IPS-NIHi11 (cell line): ENCODE measurements at places on chromosomes 4 and X.
A peak's percentile ranks its signal among the peaks of the same experiment; 100 is the strongest.

- no peak for DNase-seq
These were observed 10.6 kb downstream of the LDB2 start for GRCh38 chr4:16887887-16888286.

- no peak for DNase-seq
These were observed 113.9 kb downstream of the NYX start for GRCh38 chrX:41561045-41561444.

GRCh38 chr4:153514001-153514526 is 47.9 kb downstream of the TMEM131L start:
- DNase-seq, result no peak

GRCh38 chr4:53734584-53735353 is 143.5 kb upstream of the LNX1 start:
- no peak for DNase-seq

DNA sequence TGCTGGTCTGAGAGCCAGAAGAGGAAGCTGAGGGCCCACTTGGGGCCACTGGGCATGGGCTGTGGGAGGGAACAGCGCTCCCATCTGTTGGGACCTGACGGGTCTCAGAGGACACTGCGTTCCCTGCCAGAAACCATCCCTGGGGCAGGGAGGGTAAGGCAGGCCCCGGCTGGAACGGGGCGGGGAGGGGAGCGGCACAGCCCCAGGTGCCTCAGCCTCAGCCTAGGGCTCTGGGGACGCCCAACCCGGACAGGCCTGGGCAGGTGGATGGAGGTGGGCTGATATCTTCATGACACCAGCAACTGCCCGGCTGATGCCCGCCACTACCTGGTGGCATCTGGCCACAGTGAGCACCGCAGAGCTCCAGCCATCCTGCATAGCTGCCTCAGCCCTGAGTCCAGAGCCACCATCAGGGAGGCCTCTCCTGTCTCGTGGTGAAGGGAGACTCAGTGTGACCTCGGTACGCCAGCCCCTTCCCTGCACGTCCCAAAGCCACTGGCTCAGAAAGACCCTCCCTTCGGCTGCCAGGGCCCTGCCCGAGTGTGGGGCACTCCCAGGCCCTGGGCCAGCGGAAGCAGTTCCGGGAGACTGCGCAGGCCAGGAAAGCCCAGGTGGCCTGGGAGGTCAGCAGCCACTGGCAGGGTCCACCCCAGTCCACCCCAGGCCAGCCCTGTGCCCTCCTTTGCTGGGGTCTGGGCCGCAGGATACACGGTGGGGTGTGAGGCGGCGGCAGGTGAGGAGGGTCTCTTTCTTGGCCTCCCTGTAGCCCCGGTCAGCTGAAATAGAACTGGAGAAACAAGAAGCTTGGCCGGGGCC is 34.6 kb upstream of the FGFR3 start:
- DNase-seq, result no peak

DNA sequence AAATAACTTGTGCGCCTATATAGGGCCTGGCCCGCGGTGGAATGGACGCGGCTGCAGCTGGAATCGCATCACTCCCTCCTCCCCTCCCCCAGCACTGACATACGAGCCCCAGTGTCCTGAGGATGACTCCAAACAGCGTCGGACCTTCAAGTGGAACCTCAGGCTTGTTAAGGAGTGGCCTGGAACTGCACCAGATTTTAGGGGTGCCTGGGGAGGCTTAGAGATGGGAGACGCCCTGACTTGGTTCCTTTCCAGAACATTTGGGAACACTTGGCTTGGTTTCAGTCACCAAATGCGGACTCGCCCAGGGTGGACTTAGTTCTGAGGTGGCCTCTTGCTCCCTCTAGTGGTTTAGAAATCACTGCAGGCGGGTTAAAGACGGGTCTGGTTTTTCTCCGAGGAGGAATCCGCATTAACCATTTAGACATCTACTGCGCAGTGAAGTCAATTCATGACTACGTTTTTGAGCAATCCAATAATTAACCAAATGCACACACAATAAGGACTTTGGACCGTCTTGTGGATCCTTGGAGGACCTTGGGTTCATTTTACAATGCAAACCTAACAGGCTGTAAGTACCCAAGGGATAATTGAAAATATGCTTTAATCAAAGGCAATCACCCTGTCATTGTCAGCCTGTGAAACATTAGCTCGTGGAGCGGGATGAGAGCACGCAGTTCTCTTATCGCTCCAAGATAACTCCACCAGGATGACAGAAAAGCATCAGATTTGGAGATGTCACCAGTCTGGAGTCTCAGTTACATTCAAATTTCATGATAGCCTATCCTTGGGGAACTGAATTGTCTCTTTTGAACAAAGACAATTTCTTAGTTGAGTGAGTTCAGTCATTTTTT is 11.2 kb upstream of the PDGFRA start:
- DNase-seq, result peak; percentile 79

DNA sequence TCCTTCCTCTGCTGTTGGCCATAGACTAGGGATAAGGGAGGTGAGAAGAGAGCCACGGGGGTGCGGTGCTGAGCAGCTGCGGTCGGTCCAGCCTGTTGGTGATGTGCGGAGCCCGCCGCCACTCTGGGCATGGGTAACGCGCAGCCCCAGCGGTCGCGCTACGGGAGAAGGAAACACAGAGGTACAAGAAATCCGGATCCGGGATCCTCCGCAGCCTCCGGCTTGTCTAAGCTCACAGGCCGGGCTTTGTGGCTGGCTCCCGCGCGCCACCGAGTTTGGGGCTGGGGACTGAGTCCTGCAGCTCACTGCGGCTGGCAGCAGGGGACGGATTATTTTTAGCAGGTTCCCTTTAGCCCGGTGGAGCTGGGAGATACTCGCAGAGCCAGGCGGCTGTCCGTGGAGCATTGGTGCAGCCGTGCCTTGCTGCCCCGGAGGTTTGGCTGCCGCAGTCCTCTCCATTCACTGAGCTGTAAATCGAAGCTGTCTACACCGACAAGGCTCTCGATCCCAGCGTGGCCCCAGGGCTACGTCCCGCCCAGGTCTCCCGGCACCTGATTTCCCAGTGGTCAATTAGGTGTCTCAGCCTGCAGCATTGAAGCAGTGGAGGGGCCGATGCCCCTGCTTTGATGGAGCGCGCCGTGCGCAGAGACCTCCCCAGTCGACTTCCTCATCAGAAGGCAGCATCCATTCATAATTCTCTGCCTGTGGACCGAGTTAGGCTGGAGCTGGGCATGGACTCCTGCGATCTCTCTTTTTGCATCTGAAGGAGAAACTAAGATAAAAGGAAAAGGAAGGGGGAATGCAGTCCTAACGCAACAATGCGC is 81.9 kb upstream of the SCML1 start:
- DNase-seq, result peak; percentile 26

DNA sequence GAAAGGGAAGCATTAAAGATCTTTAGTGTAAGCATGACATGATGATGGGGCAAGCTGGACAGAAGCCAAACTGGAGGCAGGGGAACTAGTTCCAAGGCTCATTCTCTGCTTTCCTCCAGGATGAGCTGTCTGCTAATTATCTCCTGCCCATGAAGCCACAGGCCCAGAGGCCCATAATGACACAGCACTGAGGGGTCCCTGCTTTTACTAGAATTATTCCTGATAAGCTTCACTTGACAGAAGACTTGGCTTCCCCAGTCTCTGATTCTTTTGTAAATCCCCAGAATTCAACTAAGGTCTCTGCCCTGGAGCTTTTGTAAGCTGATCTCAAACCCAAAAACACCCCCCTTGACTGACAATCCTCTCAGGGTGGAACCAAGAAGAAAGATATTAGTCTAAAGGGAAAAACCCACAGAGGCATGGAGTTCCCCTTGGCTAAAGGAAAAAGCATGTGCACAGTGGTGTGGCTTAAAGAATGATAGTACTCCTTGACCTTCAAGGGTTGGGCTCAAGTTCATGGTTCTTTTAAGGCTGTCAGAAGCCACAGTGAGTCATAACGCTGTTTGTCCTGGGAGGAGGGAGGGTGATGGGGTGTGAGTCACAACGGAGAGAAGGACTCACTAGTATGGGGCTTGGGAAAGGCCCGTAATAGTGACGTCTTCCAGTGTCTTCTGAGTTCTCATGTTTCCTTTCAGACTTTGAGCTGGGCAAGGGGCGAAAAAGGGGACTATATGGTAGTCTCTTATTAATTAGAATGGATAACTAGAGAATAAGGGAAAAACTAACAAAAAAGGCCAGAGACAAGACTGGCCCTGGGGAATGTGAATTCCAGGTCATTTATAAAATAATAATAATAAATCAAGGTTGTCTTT is 146.0 kb upstream of the CPEB2 start:
- DNase-seq, result no peak

GRCh38 chr4:81465406-81466340 is 6.0 kb downstream of the RASGEF1B start:
- DNase-seq, result no peak

DNA sequence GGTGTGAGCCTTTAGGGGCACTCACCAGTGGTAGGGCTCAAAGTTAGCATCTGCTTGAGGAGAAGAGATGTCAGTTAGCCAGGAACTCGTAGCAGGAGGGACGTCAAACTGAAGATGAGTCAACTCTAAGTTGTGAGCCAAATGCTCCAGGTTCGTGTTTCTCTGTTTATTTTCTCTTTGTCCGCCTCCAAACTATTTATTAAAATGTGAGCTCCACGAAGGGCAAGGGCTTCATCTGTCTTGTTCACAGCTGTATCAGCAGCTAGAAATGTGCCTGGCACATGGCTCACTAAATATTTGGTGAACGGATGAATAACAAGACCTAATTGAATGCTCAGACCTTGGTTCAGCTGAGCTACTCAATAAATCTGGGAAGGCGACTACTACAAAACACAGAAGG is 248.9 kb downstream of the BCOR start:
- no peak for DNase-seq

GRCh38 chr4:821631-822030 is 4.3 kb downstream of the CPLX1 start:
- no peak for DNase-seq

- DNase-seq, result no peak
These were observed 124.2 kb upstream of the NRK start for GRCh38 chrX:105697984-105698781.
